ENCODE measurements at places on chromosomes 7 and 10. TPM values are rescaled to one million over a fixed set of nuclear protein-coding genes. Genes with fewer than 3 reads are reported as not detected.

DNA sequence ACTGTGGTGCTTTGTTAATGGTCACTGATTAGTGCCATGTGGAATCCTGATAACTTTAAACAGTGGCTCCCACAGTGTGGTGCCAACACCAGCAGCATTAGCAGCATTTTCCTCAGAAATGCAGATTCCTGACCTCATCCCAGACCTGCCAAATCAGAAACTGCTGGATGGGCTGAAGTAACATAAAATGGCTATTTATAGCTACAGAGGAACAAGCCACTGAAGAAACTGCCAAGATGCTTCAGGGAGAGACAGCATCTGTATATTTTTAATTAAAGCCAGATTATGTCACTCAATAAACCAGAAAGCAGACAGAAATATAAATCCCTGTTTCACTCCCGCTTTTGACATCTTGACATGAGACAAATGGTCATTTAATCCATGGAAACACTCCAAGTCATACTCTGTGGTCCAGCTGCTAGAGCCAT is 178.5 kb downstream of the AMPH start:
- DNase-seq: no peak
- H3K27ac ChIP-seq: no peak overlapping the region
- no peaks in the 10 kb centered on the region for H3K36me3 ChIP-seq
- no peaks in the 10 kb centered on the region for H3K27me3 ChIP-seq
- no peak overlapping the region for H3K4me3 ChIP-seq

DNA sequence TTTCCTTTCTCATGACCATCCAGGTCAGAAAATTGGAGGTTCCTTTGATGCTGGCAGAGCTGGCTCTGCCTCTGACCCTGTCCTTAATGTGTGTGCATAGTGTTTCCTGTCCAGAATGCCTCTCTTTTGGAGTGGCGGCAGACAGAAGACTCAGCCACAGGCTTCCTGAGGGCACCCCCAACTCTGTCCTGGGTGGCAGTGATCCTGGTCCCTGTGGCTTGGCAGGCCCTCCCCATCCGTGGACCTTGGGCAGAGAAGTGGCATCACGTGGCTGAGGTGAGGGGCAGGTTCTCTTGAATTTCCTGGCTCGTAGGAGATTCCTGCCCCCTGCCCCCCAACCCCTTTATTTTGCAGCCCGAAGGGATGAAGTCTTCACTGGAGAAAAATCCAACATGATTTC is 133.1 kb downstream of the RGS10 start:
- H3K36me3 ChIP-seq: no peaks in the 10 kb centered on the region
- H3K4me1 ChIP-seq: peaks cover 58% of the 10 kb centered on the region
- DNase-seq: no peak
- no peak overlapping the region for H3K27ac ChIP-seq
- H3K4me3 ChIP-seq: no peak overlapping the region

GRCh38 chr7:105985229-105985628 is 22.2 kb downstream of the CDHR3 start:
- H3K4me3 ChIP-seq: peak overlapping the region; percentile 33
- peaks cover 12% of the 10 kb centered on the region for H3K27me3 ChIP-seq
- no peak for DNase-seq

DNA sequence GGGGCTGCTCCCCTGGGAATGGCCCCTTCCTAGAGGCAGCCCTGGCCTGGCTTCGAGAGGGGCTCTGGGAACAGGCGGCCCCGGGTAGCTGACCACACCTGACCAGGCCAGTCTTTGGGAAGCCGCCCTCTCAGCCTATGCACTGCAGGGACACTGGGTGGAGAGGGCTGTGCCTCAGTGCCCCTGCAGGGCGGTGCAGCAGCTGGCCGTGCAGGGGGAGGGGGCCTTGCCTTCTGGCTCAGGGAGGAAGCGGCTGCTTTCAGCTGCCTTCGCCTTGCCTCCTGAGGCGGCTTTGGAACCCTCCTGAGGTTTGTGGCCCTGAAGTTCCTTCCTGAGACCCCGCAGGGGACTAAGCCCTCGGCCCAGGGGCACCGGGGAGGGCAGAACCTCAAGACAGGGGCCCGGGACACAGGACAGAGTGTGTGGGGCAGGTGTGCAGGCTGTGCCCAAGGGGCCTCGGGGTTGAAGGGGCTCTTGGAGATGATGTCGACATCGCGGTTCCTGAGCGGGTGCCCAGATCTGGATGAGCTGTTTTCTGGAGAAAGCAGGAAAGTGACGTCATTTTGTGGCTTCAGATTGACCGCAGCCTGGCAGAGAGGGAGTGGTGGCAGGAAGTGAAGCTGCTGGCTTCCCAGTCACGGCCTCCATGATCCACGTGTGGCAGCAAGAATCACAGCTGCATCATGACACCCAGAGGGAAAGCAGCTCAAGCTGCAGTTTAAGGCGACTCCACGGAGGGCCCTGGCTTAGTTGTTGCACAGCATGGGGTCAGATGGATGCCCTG is 17.7 kb downstream of the ADAM8 start:
- no peak for DNase-seq
- peak overlapping the region; percentile 76 for H3K4me3 ChIP-seq
- H3K27me3 ChIP-seq: peaks cover 5% of the 10 kb centered on the region
- H3K36me3 ChIP-seq: no peaks in the 10 kb centered on the region
- H3K4me1 ChIP-seq: peaks cover 5% of the 10 kb centered on the region

- no peaks in the 10 kb centered on the region for H3K27me3 ChIP-seq
- H3K4me3 ChIP-seq: no peak overlapping the region
- DNase-seq: no peak
- H3K27ac ChIP-seq: no peak overlapping the region
- H3K36me3 ChIP-seq: no peaks in the 10 kb centered on the region
These were observed 80.7 kb upstream of the ARHGAP21 start for GRCh38 chr10:24804392-24804791.

- H3K4me1 ChIP-seq: peaks cover 53% of the 10 kb centered on the region
- no peaks in the 10 kb centered on the region for H3K36me3 ChIP-seq
- H3K4me3 ChIP-seq: peak overlapping the region; percentile 24
- DNase-seq: no peak
- H3K27me3 ChIP-seq: no peaks in the 10 kb centered on the region
- H3K27ac ChIP-seq: peak overlapping the region; percentile 40
These were observed 15.5 kb downstream of the CYTH3 start for GRCh38 chr7:6256677-6257535.

DNA sequence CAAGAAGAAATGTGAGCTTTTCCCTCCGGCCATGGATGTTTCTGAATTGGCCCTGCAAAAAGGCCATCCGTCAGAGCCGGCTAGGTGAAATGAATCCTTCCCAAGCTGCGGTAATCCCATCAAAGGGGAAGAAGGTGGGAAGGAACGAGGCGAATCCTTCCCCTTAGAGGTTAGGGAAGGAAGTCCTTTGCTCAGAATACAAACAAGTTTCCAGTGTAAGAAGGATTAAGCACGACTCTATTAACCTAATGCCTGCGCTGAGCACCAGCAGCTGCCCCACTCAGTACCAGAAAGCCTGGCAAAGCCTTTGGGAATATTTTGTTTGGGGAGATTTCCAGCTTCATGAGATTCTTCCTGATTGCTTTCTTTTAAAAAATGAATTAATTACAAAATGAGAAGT is 42.8 kb downstream of the CLRN3 start:
- H3K27ac ChIP-seq: no peak overlapping the region
- no peak overlapping the region for H3K4me3 ChIP-seq
- peaks cover 49% of the 10 kb centered on the region for H3K27me3 ChIP-seq

- no peak overlapping the region for H3K4me3 ChIP-seq
- peaks cover 9% of the 10 kb centered on the region for H3K4me1 ChIP-seq
- H3K27me3 ChIP-seq: no peaks in the 10 kb centered on the region
- H3K36me3 ChIP-seq: no peaks in the 10 kb centered on the region
These were observed 98.7 kb downstream of the RBM20 start for GRCh38 chr10:110742801-110743200.

- no peak overlapping the region for H3K4me3 ChIP-seq
- H3K27me3 ChIP-seq: peaks cover 47% of the 10 kb centered on the region
- H3K36me3 ChIP-seq: no peaks in the 10 kb centered on the region
- H3K4me1 ChIP-seq: peaks cover 48% of the 10 kb centered on the region
- no peak overlapping the region for H3K27ac ChIP-seq
These were observed 90.7 kb downstream of the DGKI start for GRCh38 chr7:137755846-137756651.

DNA sequence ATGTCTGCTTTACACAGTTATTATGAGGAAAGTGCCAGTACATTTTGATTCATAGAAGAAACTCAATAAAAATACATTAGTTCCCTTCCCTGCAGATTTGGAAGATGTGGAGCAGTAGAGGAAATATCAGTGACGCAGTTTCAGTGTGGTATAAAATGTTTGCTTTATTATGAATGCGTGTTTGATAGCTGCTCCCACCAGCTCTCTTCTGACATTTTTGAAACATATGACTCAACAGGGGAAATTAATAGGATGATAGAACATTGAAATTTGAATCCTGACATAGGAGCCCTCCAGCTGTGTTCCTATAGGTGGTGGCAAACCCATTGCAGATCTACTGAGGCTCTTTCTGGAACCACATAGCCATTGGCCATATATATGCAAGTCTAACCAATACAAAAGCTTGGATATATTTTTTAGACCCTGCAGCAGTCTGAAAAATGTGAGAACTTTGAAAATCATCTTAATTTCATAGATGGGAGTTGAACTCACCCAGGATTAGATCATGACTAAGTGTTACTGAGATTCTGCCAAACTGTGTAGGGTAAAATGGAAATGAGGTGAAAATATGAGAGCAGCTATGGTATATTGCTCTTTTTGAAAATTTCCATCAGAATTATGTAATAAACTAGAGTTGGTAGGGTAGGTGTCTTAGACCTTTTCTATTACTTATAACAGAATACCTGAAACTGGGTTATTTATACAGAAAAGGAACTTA is 47.8 kb downstream of the BZW2 start:
- no peak overlapping the region for H3K27ac ChIP-seq
- no peak for DNase-seq
- H3K27me3 ChIP-seq: no peaks in the 10 kb centered on the region

DNA sequence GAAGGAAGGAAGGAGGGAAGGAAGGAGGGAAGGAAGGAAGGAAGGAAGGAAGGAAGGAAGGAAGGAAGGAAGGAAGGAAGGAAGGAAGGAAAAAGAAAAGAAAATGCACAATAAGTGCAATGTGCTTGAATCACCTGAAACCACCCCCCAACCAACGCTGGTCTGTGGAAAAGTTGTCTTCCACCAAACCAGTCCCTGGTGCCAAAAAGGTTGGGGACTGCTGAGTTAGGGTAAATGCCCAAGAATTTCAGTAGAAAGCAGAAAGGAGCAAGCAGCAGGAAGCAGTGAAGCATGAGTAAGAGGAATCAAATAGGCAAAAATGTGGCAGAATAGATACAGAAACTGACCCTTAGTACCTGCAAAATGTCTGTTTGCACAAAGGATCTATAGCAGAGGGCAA is 137.2 kb downstream of the JCAD start:
- DNase-seq: no peak
- no peak overlapping the region for H3K4me3 ChIP-seq
- no peaks in the 10 kb centered on the region for H3K36me3 ChIP-seq
- no peak overlapping the region for H3K27ac ChIP-seq

- peaks cover 9% of the 10 kb centered on the region for H3K36me3 ChIP-seq
- H3K27me3 ChIP-seq: no peaks in the 10 kb centered on the region
- H3K4me3 ChIP-seq: no peak overlapping the region
- DNase-seq: no peak
- no peak overlapping the region for H3K27ac ChIP-seq
- H3K4me1 ChIP-seq: peaks cover 4% of the 10 kb centered on the region
These were observed 73.1 kb downstream of the CLIP2 start for GRCh38 chr7:74362266-74362665.

Gene PIK3AP1
- total RNA-seq: 3.7 TPM

- DNase-seq: no peak
- H3K27ac ChIP-seq: no peak overlapping the region
- no peaks in the 10 kb centered on the region for H3K27me3 ChIP-seq
- H3K4me1 ChIP-seq: peaks cover 5% of the 10 kb centered on the region
These were observed 179.1 kb upstream of the FZD1 start for GRCh38 chr7:91085175-91085574.

DNA sequence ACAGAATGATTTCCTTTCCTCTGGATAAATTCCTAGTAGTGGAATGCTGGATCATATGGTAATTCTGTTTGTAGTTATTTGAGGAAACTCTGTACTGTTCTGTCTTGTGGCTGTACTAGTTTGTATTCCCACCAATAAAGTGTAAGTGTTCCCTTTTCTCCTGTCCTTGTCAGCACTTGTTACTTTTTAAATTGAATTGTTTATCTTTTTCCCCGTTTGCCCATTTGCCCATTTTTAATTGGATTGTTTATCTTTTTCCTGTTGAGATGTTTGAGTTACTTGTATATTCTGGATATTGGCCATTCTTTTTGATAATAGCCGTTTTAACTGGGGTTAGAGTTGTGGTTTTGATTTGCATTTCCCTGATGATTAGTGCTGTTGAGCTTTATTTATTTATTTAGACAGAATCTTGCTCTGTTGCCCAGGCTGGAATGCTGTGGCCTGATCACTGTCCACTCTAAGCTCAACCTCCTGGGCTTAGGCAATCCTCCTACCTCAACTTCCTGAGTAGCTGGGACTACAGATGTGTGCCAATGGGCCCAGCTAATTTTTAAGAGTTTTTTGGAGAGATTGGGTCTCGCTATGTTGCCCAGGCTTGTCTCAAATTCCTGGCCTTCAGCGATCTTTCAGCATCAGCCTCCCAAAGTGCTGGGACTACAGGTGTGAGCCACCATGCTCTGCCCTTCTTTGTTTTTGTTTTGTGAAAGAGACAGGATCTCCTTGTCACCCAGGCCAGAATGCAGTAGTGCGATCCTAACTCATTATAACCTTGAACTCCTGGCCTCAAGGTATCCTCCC is 23.0 kb downstream of the BMPR1A start:
- peaks cover 18% of the 10 kb centered on the region for H3K4me1 ChIP-seq
- H3K27me3 ChIP-seq: no peaks in the 10 kb centered on the region
- no peak for DNase-seq
- no peak overlapping the region for H3K4me3 ChIP-seq
- no peak overlapping the region for H3K27ac ChIP-seq

Gene TRIM8
- total RNA-seq: 81.6 TPM

Gene MYL7
- total RNA-seq: 2.5 TPM

- H3K27ac ChIP-seq: peak overlapping the region; percentile 94
- peak overlapping the region; percentile 99 for H3K4me3 ChIP-seq
- DNase-seq: no peak
- H3K36me3 ChIP-seq: peaks cover 3% of the 10 kb centered on the region
- peaks cover 16% of the 10 kb centered on the region for H3K27me3 ChIP-seq
These were observed 566 bp downstream of the ZNF789 start for GRCh38 chr7:99473315-99473596.

DNA sequence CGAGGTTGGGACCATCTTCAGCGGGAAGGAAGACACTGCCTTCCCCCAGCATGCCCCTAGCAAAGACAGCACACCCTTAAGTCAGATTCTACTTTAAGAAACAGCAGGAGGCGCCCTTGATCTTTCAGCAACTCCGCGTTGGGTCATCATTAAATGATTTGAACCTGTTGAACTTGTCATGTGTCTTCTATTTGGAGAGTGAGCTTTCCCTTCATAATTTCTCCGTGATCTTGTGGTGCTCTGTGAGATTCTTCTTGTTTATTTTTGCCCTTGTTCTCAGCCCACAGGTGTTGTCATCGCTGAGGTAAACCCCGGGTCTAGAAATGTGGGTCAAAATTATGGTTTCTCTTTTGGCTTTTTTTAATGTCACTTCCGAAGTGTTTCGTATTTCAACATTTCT is 49.5 kb upstream of the PITRM1 start:
- H3K4me3 ChIP-seq: no peak overlapping the region
- no peaks in the 10 kb centered on the region for H3K36me3 ChIP-seq
- no peak overlapping the region for H3K27ac ChIP-seq
- DNase-seq: no peak
- peaks cover 4% of the 10 kb centered on the region for H3K4me1 ChIP-seq

Gene FXYD4
- total RNA-seq: 3.1 TPM

Gene LIPM
- total RNA-seq: not detected

Measured in type B pancreatic cell (in vitro differentiated cells).